ENCODE measurements at places on chromosomes 1 and 21.

DNA sequence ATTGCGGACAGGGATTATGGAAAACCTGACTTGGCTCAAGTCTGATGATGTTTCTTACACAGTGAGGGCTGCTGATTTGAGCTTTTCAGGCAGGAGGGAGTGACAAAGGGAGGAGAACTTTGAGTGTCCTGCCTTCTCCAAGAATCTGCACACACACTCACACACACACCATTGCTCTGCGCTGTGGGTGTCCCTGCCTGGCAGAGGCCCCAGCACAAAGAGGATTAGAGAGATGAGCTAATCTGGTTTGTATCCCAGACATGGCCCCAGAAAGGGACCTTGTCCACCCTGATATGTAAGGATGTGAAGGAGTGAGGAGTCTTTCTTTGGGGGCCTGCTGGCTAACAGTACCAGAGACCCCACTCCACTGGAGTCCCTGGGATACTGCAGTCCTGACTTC, 5.9 kb upstream of the WNT2B start:
- no peak for DNase-seq

DNA sequence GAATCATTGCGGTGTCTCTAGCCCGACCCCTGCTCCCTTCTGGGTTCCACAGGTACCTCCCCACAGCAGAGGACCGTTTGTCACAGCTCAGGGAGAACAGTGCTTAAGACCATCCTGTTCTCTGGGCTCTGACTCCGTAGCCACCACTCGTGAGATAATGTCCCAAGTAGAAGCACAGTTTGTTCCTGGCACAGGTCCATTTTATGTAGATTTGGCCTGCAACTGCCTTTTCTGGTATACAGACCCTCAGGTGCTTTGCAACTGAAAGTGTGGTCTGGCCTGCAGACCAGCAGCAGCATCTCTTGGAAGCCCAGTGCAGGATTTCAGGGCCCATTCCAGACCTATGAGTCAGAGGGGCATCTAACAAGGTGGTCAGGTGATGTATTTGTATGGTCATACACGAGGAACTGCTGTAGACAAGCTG, 28.4 kb upstream of the TMEM125 start:
- no peak for DNase-seq

DNA sequence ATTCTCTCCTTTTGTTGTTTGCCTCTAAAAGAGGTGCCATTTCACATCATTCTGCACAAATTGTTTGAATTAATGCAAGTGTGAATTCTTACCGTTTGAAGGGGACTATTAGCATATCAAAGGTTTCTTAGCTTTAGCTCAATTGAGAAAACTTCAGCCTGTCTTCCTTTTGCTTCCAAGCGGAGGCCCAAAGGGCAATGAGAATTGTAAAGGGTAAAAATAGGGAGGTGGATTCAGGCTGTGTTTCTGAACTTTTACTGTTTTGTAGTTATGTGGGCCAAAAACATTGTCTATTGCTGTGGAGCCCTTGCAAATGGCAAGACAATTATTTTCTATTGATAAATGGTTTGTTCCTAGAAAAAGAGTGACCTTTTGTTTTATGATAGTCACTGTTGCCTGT, 3.6 kb downstream of the ADGRL2 start:
- DNase-seq = no peak

DNA sequence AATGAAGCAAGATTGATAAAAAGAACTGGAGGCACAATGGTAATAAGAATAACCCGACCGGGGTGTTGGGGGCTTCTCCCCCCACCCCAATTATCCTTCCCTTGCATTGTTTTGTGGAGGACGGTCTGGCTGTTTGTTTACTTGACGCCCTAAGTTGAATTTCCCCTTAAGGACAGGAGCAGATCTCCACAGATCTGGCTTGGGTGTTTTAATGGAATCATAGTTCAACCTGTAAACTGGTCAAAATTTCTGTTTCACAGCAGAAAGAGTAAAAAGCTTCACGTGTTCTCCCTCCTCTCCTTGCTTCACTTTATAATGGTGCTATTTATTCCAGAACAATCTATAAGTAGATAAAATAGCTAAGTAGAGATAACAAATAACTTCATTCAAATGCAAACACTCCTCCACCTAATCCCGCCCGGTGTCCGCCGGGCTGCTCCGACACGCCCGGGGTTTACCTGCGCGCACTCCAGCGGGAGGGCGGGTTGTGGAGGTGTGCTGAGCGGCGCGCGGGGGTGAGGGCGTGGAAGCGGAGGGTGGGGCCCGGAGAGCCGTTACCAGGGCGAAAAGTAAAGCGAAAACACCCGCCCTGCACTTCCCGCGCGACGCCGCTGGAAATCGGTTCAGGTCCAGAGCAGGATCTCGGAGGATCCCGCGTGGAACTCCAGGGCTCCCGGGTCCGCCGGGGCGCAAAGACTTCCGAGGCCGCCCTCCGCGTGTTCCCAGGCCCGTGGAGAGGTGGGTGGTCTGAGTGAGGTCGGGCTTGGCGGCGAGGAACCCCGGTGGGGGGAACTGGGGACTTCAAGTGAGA, 2.0 kb upstream of the ATF3 start:
- DNase-seq = no peak

DNA sequence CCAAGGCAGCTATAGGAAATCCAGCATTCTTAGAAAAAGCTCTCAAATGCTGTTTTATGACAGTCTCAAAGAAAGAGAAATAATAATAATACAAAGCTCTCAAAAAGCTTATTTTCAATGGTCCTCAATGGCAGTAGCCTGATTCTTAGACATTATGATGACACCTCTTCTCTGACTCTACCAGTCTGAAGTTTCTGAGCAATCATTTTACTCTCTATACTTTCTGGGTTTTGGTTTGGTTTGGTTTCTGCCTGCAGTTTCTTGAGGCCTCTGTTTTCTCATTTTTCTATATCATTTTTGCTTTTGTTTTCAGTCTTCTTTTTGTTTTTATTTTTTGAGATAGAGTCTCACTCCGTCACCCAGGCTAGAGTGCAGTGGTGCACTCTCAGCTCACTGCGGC, 50.2 kb upstream of the TBX15 start:
- DNase-seq = no peak

Measured in AML-193 (cell line).